ENCODE measurements at places on chromosomes 16 and 17.

- DNase-seq = no peak
Observed at GRCh38 chr17:9513266-9513665, 62.4 kb downstream of the STX8 start.

DNA sequence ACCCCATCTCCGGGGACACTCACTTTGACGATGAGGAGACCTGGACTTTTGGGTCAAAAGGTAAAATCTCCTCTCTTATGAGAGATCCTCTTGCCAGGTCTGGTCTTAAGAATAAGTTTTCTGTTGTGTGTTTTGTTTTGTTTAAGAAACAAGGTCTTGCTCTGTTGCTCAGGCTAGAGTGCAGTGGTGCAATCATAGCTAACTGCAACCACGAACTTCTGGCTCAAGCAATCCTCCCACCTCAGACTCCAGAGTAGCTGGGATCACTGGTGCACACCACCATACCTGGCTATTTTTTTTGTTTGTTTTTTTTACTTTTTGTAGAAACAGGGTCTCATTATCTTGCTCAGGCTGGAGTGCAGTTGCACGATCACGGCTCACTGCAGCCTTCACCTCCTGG is 4.1 kb downstream of the MMP25 start:
- no peak for DNase-seq

- DNase-seq = no peak
Observed at GRCh38 chr16:477301-478157, 50.0 kb upstream of the CAPN15 start.

GRCh38 chr16:894136-894535 is 76.6 kb downstream of the LMF1 start:
- no peak for DNase-seq

- DNase-seq = no peak
Observed at GRCh38 chr16:64742455-64743223, 379.2 kb downstream of the CDH11 start.
